ENCODE measurements at places on chromosomes 16 and 17.

DNA sequence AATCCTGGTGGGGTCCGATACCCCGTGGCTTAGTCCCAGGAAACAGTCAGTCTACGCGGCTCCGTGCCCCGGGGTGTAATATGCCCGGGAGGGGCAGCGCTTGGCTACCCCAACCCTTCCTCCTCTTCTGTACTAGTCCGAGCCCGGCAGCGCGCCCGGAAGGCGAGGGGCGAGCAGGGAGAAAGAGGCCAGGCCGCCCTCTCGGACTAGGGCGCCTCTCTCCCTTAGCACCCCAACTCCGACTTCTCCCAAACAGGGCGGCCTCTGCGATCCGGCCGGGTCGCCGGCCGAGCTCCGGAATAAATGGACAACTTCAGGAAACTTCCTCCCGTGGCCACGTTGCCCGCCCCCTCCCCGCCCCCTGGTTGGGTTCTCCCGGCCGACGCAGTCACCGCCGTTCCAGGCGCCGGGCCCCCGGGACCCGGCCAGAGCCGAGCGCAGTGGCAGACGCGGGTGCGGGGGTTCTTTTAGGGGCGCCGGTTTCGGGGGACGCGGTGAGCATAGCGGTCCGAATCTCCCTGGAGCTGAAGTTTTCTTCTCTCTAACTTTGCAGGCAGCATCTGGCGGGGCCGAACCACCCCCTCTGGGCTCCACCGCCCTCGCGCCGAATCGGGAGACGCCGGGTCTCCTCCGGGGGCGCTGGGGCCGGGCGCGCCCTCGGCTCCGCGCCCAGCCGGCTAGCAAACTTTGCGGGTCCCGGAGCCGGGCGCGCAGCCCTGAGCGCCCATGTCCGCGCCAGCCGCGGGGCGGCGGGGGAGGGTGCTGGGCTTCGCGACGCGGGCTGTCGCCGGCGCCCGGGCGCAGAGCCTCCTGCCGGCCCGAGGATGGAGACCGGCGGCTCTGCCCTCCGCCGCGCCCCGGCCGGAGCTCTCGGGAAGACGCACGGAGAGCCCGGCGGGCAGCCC lies at the start of gene SDK2:
Gene SDK2 (minus strand): TSS at position 301 of the 905 bp plus-strand sequence. CDS start 357 bp downstream, outside the sequence.
- no peak for DNase-seq

- DNase-seq = no peak
Observed at GRCh38 chr17:60229188-60229802, 79.5 kb downstream of the CA4 start.

DNA sequence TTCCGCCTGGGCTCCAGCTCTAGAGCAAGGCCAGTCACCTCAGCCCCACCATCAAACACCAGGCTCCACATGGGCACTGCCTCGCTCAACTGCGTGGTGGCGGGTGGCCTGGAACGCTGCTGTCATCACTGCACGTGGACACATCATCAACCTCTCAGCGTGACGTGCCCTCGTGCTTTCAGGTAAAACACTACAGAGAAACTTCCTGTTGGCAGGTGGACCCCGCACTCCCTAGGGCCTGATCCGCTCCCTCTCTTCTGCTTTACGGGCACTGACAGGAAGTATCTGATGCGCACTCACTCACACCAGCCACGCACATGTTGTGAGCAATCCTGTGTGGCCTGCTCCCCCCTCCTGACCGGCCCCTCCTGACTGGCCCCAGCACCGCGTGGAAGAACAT lies 87.4 kb downstream of the ANKRD11 start:
- DNase-seq = no peak

DNA sequence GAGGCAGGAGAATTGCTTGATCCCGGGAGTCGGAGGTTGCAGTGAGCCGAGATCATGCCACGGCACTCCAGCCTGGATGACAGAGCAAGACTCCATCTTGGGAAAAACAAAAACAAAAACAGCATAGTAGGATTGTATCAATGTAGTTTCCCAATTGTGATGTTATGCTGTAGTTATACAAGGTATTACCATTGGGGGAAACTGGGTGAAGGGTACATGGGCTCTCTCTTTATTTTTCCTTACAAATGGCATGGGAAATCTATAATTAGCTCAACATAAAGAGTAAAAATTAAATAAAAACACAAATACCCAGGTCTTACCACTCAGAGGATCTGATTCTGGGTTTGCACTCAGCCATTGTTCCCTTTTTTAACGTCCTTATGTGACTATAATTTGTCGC lies 107.9 kb downstream of the KATNIP start:
- DNase-seq = no peak

- DNase-seq = no peak
Observed at GRCh38 chr16:55478827-55479429, at the start of gene MMP2. Gene MMP2 (plus strand): TSS chr16:55479198. CDS start chr16:55479480, 282 bp downstream.

GRCh38 chr16:83389751-83390150 lies 418.0 kb upstream of the HSBP1 start:
- DNase-seq = no peak

- peak; percentile 38 for DNase-seq
Observed at GRCh38 chr17:79949656-79950209, 85.9 kb downstream of the TBC1D16 start.

DNA sequence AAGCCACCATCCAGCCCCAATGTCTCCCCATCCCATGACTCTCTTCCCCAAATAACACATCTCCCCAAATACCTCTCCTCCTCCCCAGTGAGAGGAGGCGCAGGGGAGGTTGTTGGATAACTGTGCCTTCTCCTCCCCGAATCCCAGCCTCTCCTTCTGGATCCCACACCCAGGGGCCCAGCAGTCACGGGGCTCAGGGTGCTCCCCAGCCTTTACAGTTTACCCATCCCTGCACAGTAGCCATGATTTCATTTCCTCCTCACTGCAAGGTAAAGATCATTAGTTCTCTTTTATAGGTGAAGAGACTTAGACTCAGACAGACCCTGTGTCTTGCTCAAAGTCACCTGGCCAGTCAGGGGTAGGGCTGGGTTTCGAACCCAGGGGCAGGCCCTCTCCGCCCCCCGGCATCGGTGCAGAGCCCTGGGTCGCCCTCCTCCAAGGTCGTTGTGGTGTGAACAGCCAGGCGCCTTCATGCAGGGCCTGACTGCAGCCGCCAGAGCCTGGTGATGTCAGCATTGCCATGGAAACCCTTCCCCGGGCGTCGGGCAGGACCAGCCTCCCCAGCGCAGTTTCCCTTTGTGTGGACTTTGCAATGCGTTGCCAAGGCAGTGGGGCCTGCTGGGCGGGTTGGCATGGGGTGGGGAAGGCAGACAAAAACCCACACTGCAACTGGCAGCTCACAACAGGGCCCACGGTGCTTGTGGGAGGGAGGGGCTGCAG lies 53.3 kb upstream of the TOB1 start:
- peak; percentile 91 for DNase-seq

DNA sequence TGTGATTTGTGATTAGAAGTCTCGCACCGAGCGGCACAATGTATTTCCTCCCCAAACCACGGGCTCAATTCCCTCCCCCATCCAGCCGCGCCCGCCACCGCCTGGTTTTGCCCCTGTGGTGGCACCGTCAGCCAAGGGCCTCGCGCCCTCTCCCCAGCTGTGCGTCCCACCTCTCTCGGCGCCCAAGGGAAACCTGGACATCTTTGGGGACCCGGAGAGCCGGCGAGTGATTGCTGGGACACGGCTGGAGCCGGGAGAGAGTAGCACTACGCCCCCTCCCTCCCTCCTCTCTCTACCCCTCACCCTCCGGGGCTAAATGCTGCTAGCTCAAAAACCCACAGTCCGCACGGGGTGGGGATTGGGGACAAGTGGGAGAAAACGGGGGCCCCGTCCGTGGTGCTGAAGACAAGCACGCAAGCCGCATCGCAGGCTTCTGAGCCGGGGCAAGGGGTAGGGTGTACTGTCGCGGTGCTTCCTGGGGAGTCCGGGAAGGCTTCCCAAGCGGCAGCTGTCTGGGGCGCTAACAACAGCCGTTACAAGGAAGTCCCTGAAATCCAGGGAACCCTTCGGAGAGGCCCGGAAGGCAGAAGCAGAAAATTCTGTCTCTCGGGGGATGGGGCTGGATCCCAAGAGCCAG lies 1.4 kb downstream of the CBLN1 start:
- no peak for DNase-seq

DNA sequence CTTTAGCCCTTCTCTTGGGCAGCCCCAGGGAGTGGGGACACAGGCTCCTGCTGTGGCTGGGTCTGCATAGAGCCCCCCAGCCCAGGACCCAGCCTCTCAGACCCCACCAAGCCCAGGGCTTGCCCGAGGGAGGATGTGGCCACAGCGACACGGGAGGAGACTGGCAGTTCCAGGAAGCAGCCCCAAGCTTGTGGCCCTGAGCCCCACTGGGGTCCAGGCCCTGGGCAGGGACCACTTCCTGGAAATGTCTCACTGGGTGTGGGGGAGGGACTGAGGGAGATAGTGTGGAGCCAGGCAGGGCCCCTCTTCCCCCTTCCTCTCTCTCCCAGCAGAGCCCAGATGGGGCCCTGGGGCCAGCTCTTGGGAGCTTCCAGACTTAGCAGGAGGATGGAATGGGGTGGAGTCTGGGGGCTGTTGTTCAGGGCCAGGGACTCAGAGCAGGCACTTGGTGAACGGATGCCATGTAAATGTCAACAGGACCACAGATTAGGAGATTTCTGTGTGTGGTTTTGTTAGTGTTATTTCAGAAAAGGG lies 35.3 kb downstream of the ADGRG5 start:
- no peak for DNase-seq

GRCh38 chr16:55297910-55298479 lies 26.0 kb upstream of the IRX6 start:
- DNase-seq = no peak

- no peak for DNase-seq
Observed at GRCh38 chr17:16464303-16465051, 27.5 kb downstream of the LRRC75A start.

DNA sequence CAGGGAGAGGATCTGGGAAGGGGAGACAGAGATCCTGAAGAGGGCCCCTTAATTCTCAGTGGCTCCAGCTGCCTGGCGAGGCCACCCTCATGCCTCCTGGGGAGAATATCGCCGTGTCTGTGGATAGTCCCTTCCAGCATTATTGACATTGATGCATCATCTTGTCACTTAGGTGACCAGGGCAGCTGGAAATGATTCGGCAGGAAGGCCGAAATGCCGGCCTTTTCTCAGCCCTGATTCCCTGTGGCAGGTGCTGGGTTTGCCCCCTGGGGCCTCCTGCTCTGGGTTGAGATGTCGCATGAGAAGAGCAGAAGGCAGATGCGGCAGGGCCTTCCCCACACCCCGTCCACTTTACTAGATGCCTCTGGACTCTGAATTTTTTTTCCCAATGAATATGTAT lies 89.5 kb downstream of the RAP1GAP2 start:
- no peak for DNase-seq

GRCh38 chr16:4869147-4869805 lies 22.0 kb downstream of the UBN1 start:
- DNase-seq = peak; percentile 46

- no peak for DNase-seq
Observed at GRCh38 chr17:81039096-81039495, 4.1 kb downstream of the BAIAP2 start.

- no peak for DNase-seq
Observed at GRCh38 chr16:4298761-4299522, 16.9 kb upstream of the GLIS2 start.

DNA sequence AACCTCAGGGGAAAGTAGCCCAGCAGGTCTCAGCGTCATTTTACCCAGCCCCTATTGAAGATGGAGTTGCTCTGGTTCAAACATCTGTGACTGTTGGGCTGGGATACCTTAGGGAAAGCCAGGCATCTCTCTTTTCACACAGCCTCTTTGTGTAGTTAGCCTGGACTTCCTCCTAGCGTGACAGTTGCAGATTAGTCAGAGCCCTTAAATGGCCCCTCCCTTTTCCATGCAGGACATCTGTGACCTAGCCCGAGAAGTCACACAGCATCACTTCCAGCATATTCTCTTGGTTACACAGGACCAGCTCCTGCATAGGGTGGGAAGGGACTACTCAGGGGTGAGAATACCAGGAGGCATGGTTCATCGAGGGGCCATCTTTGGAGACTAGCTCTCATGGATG lies 375.0 kb upstream of the RBFOX1 start:
- DNase-seq = no peak

- DNase-seq = no peak
Observed at GRCh38 chr17:27485716-27486495, 29.7 kb downstream of the KSR1 start.

DNA sequence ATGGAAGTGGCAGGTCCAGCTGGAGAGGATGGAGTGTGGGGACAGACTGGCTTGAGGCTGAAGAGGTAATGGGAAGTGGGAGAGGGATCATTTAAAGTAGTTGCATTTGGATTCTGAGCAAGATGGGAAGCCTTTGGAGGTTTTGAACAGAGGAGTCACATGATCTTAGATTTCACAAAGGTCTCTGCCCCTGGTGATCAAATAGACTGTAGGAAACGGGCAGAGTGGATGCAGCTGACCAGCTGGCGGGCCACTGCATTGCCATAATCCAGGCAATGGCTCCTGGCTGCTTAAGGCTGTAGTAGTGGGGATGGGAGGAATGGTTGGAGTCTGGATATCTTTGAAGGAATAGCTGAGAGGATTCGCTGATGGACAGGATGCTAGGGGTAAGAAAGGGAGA lies 81.5 kb downstream of the SLC6A2 start:
- no peak for DNase-seq

DNA sequence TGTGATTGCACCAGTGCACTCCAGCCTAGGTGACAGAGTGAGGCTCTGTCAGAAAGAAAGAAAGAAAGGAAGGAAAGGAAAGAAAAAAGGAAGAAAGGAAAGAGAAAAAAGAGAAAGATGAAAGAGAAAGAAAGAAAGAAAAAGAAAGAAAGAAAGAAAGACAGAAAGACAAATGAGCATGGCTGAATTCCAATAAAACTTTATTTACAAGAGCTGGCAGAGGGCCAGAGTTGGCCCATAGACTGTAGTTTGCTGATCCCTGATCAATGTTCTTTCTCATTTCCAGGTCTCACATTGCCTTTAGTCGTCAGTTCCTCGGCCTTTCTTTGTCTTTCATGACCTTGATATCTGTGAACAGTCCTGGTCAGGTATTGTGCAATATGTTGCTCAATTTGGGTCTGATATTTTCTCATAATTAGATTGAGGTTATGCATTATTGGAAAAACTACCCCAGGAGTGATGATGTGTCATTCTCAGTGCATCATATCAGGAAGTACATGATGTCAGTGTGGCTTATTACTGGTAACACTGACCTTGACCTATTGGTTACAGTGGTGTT lies 68.5 kb upstream of the MED9 start:
- DNase-seq = no peak

DNA sequence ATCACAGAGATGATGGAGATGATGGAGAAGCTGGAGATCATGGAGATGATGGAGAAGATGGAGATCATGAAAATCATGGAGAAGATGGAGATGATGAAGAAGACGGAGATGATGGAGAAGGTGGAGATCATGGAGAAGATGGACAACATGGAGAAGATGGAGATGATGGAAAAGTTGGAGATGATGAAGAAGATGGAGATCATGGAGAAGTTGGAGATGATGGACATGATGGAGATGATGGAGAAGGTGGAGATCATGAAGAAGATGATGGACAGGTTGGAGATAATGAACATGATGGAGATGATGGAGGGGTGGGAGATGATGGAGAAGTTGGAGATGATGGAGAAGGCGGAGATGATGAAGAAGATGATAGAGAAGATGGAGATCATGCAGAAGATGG lies 34.5 kb downstream of the RBFOX3 start:
- no peak for DNase-seq

Measured in activated effector memory CD4-positive, alpha-beta T cell treated with anti-CD3 and anti-CD28 coated beads, Interleukin-2, amount 50 U/mL, for 16 hours (primary cell).